Activated naive CD4-positive, alpha-beta T cell treated with anti-CD3 and anti-CD28 coated beads, Interleukin-2, amount 10 ng/mL, durations not matched to agents 7 days and 5 days (primary cell): ENCODE measurements at places on chromosomes 4 and X.
A peak's percentile ranks its signal among the peaks of the same experiment; 100 is the strongest.

DNA sequence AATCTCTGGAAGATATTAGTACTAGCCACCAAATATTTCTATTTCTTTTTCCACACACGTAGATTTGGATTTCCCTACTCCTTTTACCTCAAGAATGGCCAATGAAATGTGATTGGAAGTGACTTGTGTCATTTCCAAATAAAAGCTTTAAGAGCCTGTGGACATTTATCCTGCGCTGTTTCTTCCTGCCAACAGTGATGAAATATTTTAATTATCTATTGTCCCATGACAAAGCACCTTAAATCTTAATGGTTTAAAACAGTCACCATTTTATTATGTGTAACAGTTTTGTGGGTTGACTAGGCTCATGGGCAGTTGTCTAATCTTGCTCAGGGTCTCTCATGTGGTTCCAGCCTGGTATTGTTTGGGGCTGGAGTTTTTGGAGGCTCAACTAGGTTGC is 3.5 kb upstream of the PGRMC2 start:
- no peak for DNase-seq

DNA sequence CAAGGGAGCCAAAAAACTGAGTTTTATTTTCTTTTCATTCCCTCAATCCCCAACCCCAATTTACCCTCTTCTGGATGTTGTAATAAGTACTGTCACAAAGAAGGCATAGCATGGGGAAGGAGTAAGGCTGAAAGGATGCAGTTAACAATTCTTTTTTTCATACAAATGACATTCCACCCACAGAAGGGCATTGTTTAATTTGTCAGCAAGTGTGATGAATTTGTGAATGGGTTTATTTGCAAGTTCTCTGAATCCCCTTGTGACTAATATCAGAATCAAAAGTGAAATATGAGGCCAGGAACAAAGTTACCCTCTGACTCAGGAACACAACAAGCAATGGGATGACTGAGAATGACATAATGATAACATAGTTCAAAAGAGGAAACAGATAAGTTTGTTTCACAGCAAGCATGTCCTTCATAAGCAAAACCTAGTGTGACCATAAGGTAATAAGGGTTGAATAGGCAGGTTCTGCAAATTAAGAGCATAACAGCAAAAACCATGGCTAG is 2.1 kb downstream of the GEMIN8 start:
- no peak for DNase-seq

- no peak for DNase-seq
Measured at GRCh38 chr4:35689870-35690269, 554.4 kb downstream of the ARAP2 start.

GRCh38 chr4:6327220-6327917 is 57.7 kb downstream of the WFS1 start:
- peak; percentile 84 for DNase-seq

DNA sequence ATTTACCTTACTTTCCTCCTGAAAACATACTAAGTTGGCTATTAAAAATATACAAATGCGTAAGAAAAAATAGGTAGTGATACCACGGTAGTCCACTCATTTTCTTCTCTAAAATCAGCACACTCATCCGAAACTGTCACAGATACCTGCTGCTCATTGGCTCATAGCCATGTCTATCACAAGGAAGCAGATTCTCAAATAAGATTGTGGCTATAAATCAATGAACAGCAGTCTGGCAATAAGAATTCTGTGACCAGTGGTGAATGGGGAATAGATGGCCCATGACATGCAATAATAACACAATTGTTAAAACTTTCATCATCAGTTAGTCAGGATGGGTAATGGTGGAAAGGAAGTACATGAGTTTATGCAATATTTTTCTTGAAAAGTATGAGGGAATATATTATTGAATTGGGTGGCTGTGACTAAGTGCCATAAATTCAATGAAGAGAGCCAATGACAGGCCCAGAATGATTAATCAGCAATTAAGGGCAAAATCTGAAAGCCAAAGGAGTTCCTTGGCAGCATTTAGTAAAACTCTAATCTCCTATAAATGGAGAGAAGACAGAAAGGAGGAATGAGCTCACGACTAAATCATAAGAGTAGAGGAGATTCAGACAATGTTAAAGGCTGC is 202.3 kb upstream of the NEIL3 start:
- DNase-seq = no peak

DNA sequence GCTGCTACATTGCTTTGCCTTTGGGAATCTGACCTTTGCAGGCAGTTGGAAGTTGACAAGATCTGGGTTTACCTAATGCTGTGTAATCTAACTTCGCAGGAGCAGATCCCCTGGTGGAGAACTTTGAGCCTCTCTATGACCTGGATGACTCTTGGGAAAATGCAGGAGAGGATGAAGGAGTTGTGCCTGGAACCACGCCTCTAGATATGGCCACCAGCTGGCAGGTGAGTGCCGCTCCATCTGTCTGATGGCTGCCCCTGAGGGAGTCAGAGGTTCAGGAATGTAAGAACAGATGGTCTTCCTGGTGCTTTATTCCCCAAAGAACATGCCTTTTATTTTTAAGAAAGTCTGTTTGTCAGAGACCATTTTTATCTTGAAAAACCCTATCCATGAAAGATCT is 109.3 kb downstream of the NFKB1 start:
- no peak for DNase-seq

DNA sequence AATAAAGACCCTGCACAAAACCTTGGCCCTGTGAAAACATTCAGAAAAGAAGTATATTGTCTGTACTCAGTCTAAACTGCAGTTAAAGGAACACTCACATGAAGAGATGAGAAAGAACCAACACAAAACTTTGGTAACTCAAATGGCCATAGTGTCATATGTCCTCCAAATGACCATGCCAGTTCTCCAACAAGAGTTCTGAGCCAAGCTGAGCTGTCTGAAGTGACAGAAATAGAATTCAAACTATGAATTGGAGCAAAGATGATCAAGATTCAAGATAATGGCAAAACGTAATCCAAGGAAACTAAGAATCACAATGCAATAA is 739.3 kb upstream of the NDST4 start:
- no peak for DNase-seq

- no peak for DNase-seq
Measured at GRCh38 chrX:105502336-105502735, 281.8 kb upstream of the TEX13A start.

- DNase-seq = no peak
Measured at GRCh38 chr4:150176547-150176946, 98.3 kb downstream of the DCLK2 start.

DNA sequence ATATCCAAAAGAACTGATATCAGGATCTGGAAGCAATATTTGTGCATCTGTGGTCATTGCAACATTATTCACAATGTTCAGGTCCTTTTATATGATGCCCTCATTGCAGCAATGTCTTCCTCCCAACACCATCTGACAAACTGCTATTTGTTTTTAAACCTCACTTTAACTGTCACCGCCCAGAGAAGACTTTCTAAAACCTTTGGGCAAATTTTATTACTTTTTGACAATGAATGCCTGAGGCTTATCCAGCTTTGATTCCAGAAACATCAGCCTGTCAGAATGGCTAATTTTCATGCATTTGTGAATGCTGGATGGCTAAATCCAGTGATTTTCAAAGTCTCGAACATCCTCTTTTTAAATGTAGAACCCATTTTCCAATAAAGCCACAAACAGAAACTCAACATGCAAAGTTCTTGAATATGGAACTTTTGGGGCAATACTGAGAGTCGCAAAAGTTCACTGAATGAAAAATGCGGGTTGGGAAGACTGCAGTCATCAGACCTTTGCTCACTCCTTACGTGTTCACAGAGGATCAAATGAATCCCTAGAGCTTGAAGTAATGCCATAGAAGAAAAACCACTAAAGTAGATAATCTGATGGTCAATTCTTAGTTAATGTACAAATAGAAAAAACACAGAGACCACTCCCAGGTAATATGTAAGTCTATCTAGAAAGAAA is 10.5 kb downstream of the FGB start:
- no peak for DNase-seq

DNA sequence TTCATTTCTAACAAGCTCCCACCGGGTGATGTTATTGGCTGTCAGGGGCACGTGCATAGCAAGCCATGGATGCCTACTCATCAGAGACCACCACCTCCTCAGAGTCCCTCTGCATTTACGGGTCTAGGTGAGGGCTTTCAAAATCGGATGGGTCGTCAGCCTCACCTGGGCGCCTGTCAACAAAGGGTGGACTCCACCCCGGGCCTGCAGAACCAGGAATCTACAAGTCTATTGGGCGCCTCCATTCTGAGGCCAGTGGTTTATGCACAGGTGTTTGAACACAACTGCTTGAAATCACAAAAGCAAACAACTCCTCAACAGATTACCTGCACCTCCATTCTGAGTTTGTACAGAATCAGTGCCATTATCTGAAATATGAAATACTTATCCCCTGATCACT is 318.9 kb downstream of the PTTG2 start:
- DNase-seq = no peak

DNA sequence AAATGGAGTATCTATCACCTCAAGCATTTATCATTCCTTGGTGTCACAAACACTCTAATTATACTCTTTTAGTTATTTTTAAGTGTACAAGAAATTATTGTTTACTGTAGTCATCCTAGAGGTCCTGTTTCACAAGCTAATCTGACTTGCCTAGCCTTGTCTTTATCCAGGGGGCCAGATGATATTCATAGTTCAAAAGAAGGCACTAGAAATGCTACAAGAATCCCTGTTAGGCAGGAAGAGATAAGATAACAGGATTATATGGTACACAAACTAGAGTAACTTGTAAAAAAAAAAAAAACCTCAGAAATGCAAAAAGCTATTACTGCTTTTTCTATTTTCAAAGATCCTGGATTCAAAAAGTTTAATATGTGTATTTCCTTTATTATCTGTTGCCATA is 95.8 kb downstream of the MBNL3 start:
- no peak for DNase-seq

GRCh38 chr4:177182166-177182565 is 127.5 kb upstream of the NEIL3 start:
- DNase-seq = no peak

DNA sequence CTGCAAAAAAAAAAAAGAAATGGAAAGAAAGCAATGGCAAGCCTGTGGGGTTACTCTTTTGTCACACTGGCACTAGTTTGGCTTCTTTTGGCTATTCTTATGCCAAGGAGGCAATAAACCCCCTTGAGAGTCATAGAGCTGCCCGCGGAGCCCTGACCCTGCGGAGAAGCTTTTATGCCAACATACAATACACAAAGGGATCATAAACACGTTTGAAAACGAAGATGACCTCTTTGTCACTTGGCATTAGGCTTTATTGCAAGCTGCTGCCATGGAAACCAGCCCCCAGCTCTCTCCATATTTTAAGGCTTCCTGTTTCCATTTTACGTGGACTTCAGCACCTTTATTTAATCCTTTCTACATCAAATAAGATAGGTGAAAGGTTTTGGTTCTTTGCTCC is 7.6 kb downstream of the NEUROG2 start:
- DNase-seq = no peak
